ENCODE measurements at places on chromosomes 5 and 9.

- no peak for DNase-seq
Observed at GRCh38 chr5:541539-542318, 17.5 kb upstream of the SLC9A3 start.

DNA sequence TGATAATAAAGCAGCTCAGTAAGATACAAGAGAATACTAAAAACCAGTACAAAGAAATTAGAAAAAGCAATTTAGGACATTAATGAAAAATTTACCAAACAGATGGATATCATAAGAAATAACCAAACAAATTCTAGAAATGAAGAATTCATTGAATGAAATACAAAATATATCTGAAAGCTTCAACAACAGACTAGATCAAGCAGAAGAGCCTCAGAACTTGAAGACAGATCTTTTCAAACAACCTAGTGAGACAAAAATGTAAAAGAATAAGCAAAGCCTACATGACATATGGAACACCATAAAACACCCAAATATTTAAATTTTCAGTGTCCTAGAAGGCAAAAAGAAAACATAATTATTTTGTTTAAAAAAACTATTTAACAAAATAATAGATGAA lies 66.9 kb downstream of the SKIC3 start:
- DNase-seq: peak; percentile 1

DNA sequence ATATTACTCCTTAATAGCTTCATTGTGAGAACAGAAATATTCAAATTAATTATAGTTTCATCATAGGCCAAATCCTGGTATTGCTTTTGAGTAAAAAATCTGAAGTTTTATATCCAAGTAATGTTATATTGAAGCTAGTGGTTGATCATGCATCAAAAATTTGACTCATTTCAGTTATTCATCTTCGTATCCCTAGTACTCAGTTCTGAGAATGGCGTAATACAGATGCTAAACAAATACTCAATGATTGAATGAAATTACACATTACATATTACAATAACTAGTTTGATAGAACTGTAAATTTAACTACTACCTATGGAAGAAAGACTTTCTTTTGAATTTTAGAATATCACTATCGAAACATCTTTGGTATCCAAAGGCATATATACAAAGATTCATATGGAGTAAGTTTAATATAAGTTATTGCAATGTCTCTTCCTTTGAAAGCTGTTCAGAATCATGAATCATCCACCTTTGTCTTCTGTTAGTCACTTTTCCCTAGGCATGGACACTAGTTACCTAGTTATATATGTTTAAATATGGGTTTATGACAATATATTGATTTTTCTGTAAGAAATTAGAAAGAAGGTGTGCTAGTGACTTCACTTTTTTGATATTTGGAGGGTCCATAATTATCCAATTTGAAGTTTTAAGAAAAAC lies 5.0 kb upstream of the ZNF462 start:
- DNase-seq: no peak

GRCh38 chr5:107389130-107389774 lies 281.5 kb downstream of the EFNA5 start:
- peak; percentile 38 for DNase-seq

Measured in OCI-M1 (cell line).